ENCODE measurements at places on chromosomes 1 and 21.

DNA sequence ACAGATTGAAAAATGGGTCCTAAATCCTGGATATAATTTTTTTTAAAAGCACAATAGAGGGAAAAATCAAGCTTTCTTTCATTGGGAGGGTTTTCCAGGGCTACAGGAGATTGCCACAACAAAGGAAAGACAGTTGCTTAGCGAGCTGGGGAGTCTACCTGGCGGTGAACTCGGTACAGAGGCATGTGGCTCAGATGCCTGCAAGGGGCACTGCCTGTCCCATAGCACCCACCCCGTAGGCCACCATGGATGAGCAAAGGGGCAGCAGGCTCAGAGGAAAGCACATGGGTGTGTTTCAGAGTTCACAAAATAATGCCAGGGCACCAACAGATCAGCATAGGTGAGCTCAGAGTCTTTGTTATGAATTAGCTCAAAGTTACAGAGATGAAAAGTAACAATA, 79.5 kb downstream of the PCNX2 start:
- DNase-seq = no peak

DNA sequence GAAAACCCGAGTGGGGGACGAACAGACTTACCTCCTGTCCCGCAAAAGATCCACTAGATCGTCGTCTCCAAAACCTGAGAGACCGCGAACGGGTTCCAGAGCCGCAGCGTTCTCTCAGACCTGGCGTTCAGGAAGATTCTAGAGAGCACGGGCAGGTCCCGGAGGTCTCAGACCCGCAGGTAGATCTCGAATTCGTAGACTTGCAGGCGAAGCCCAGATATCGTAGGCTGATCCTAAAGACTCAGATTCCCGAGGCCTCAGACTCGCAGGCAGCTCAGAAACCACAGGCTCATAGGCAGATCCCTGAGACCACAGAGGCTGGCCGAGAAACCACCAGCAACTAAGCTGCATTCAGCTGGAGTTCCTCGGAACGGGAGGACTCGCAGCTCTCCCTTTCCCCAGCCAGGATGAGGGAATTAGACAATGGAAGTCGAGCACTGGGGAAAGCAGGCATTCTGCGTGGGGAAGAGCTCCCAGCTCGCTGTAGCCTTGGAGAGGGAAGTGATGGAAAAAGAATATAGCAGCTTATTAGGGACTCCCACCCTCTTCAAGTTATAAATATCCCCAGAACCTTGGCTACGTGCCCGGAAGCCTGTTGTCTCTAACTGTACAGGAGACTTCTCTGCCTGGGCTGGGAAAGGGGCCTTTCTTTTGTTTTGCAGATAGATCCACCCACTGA, at the start of gene ZNF436:
Gene ZNF436 (minus strand): TSS at position 502 of the 679 bp plus-strand sequence. CDS start 1,831 bp downstream, outside the sequence.
- peak; percentile 50 for DNase-seq

DNA sequence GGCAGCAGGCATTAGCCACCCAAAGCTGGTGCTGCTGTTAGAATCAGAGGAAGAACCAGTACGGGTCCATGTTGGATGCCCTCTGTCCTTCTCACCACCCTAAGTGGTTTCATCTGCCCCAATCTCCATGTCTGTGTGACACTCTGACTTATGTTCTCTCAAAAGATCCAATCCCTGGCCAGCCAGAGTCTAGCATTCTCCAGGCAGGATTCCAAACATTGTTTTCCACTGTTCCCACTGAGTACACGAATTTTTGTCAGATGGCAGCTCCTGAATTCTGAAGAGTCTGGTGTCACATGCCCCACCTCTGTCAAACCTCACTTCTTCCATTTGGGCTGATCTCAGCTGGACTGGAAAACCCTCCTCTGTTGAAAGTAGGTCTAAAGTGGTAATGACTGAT, 166.0 kb downstream of the DISC1 start:
- no peak for DNase-seq

DNA sequence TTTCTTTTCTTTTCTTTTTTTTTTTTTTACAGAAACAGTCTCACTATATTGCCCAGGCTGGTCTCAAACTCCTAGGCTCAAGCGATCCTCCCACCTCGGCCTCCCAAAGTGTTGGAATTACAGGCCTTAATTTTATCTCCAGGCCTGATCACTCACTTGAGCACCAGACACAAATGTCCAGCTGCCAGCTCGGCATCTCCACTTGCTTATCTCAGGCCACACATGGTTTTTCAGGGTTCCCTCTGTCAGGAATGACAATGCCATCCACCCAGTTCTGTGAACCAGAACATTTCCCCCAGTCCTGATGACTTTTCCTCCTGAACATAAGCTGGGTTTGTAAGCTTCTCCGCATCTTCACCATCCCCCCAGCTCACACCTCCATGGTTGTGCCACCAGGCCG, 44.6 kb upstream of the ZNF281 start:
- DNase-seq = no peak

DNA sequence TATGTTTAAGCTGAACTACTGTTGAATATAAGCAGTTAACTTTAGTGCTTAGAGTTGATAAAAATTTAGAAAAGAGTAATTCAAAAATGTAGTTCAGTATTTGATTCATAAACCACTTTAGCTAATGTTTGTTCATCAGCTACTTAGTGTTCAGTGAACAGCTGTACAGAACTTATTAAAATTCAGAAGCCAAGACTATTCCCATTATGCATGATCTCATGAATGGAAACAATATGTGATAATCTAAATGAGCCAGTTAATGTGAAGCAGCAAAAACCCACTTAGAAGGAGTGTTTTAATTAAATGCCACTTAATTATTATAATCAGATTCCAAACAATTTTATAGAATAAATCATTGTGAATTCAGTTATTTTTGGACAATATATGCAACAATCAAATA, 92.9 kb upstream of the NEGR1 start:
- no peak for DNase-seq

- DNase-seq = no peak
Measured at GRCh38 chr1:85816606-85817005, 108.4 kb upstream of the ZNHIT6 start.

GRCh38 chr1:62509028-62509427, 72.2 kb downstream of the USP1 start:
- no peak for DNase-seq

DNA sequence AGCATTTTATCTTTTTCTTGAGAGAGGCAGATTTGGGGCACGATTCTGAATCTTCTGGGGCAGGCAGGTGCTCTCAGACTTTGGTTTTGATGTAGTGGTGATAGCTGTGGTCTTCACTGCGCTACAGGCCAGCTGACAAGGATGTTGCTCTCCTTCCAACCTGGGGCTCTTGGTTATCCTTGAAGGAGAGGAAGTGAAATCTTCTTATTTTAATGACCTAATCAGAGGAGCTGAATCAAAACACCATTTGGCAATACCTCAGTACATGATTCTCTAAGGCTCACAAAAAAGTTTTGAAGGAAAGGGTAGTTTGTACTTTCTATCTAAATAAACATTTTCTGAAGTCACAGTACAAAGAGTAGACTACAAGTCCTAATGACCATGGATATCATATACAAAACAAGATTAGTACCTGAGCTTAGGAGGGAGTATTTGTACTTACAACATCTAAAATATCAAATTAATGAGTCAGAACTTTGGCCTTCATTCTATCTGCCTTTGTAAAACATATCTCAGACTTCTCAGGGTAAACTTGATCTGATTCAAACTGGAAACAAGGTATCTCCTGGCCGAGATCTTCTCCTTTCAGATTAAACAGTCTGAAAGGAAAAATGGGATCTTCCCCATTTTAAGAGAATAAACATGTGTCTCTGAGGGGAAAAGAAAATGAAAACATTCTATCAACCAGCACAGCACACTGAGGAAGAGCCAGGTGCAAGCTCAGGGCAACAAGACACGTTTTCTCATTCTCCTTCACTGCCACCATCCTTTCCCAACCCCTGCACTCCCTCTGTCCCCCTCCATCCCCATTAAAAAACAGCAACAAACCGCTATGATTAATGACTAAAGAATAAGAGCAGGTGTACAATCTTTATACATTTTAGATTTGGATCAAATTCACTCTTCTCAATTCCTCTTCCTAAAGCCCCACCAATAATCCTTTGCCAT, 69.2 kb downstream of the SH3GLB1 start:
- DNase-seq = no peak
